Natural killer cell treated with Interleukin-12 subunit alpha and Interleukin-12 subunit beta and Interleukin-15 and Interleukin-18, amount 100 ng/mL, for 72 hours (primary cell): ENCODE measurements at places on chromosomes 6 and 20. TPM values are rescaled to one million over a fixed set of nuclear protein-coding genes. Genes with fewer than 3 reads are reported as not detected.

The TFAP2D gene
- not detected for total RNA-seq

The UBD gene
- 3.1 TPM for total RNA-seq

The EBF4 gene
- total RNA-seq: 14.8 TPM

The PDE7B gene
- total RNA-seq: 0.14 TPM

The NINL gene
- total RNA-seq: 1.6 TPM

The MYH7B gene
- not detected for total RNA-seq

DNA sequence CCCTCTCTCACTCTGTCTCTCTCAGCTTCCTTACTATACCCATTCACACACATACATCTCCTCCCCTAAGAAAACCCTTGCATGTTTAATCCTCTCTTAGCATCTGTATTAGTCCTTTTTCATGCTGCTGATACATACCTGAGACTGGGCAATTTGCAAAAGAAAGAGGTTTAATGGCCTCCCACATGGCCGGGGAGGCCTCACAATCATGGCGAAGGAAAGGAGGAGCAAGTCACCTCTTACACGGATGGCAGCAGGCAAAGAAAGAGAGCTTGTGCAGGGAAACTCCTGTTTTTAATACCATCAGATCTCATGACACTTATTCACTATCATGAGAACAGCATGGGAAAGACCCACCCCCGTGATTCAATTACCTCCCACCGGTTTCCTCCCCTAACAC is 398.5 kb upstream of the SASH1 start:
- no peak for DNase-seq
- no peaks in the 10 kb centered on the region for H3K4me1 ChIP-seq
- H3K36me3 ChIP-seq: no peaks in the 10 kb centered on the region
- no peak overlapping the region for H3K4me3 ChIP-seq

DNA sequence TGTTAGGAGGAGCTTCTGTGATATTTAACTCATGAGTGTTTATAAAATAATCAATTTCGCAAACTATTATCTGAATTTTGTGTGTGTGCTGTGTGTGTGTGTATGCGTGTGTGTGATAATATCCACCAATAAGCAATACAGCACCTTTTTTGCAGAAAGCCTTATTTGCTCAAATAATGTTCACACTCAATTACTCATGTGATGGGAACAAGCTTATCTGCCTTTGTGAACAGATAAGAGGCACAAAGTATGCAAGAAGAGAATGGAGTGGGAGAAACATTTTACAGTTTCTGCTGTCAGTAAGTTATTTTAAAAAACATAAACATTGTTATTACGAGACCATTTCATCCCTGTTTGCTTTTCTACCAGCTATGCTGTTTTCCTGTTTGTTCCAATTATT is 36.7 kb upstream of the PTPRK start:
- H3K4me3 ChIP-seq: no peak overlapping the region

- H3K4me1 ChIP-seq: peaks cover 10% of the 10 kb centered on the region
- peaks cover 19% of the 10 kb centered on the region for H3K27me3 ChIP-seq
- H3K36me3 ChIP-seq: peaks cover 8% of the 10 kb centered on the region
- peak overlapping the region; percentile 90 for H3K27ac ChIP-seq
- H3K4me3 ChIP-seq: no peak overlapping the region
These were observed 114.6 kb downstream of the DLL1 start for GRCh38 chr6:170176136-170176897.

DNA sequence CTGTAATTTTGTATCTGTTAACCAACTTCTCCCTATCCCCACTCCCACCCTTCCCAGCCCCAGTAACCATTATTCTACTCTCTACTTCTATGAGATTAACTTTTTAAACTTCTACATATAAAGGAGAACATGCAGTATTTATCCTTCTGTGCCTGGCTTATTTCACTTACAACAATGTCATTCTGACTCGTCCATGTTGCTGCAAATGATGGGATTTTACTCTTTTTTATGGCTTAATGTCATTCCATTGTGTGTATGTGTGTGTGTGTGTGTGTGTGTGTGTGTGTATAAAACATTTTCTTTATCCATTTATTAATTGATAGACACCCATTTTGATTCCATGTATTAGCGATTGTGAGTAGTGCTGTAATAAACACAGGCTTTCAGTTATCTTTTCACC is 76.1 kb downstream of the COL19A1 start:
- no peaks in the 10 kb centered on the region for H3K4me1 ChIP-seq
- no peak overlapping the region for H3K27ac ChIP-seq
- no peak for DNase-seq
- H3K4me3 ChIP-seq: no peak overlapping the region
- H3K27me3 ChIP-seq: no peaks in the 10 kb centered on the region

DNA sequence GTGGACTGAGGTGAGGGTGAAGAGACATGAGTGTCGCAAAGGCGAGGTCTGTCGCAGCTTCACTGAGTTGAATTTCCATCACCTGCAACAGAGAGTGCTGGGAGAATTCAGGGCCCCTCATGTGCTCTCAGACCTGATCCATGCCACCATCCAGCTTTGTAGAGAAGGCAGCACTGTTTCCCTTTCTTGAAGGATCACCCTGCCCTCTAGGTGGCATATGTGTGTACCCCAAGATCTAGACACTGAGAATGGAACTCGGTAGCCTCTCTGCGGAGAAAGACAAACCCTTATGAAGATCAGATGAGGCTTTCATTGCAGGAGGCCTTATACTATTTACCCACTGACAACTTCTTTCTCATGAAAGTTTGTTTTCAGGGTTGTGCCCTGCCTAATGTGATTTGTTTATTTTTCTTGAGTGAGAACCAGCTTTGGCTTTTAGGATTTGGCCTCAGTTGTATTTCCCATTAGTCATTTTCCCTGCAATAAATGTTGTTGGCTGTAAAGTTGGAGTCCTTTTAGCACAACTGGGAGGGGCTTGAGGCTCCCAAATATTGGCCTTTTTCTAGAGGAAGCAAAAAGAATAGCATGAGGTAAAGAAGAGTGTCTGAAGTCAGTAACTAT is 811.3 kb downstream of the DHX35 start:
- H3K36me3 ChIP-seq: peaks cover 12% of the 10 kb centered on the region
- H3K27me3 ChIP-seq: no peaks in the 10 kb centered on the region
- H3K4me1 ChIP-seq: no peaks in the 10 kb centered on the region

DNA sequence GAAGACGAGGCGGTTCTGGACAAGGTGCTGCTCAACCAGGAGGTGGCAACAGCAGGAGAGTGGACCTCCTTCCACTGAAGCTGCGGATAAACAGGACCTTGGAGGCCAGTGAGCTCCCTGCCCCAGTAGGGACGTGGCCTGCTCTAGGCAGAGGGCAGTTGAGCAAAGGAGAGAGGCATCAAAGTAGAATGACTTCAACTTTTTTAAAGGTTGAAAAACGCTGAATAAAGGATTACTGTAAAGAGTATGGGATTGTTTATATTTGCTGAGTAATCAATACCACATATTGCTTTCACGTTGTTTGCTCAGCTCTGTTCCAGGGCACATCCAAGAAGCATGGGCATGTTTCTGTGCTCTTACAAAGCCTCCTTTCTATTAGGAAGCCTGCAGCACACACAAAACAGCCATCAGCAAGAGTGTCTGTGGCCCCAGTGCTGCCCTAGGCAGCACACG is 48.1 kb downstream of the ERMARD start:
- peaks cover 19% of the 10 kb centered on the region for H3K4me1 ChIP-seq
- peaks cover 60% of the 10 kb centered on the region for H3K27me3 ChIP-seq
- no peaks in the 10 kb centered on the region for H3K36me3 ChIP-seq
- no peak overlapping the region for H3K27ac ChIP-seq
- H3K4me3 ChIP-seq: no peak overlapping the region
- DNase-seq: no peak

DNA sequence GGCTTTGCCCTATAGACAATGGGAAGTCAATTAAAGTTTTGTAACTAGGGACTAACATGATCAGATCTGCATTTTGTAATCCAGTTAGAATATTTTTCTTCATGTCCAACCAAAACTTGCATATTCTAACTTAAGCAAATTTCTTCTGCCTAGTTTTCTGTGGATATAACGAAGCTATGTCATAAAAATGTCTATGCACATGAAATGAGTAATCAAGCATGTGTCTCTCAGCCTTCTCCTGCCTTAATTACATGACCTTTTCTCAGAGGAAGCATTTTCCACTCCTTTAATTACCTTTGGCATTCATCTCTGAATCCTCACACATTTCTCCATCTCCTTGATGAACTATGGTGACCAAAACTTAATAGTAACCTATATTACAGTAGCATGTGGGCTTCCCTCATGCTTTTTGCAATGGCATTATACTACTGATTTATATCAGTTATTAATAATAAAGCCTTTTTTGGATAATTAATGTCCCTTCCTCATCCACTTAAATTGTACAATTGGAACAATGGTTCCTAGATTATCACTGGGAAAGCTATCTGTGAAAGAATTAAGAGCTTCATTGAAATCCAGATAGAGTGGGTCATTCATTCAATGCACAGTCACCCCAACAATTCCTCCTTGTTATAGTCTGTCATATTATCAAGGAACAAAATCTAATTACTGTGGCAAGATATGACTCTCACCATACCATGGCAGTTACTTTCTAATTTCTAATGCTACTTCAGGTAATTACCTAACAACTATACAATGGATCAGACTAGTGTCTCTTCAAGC is 19.1 kb upstream of the FBXO9 start:
- H3K36me3 ChIP-seq: peaks cover 1% of the 10 kb centered on the region
- H3K27me3 ChIP-seq: no peaks in the 10 kb centered on the region

GRCh38 chr6:114125576-114125975 is 154.6 kb upstream of the HDAC2 start:
- no peak overlapping the region for H3K4me3 ChIP-seq
- H3K4me1 ChIP-seq: no peaks in the 10 kb centered on the region
- H3K27me3 ChIP-seq: no peaks in the 10 kb centered on the region
- H3K36me3 ChIP-seq: no peaks in the 10 kb centered on the region
